ENCODE measurements at places on chromosomes 2 and 18.

DNA sequence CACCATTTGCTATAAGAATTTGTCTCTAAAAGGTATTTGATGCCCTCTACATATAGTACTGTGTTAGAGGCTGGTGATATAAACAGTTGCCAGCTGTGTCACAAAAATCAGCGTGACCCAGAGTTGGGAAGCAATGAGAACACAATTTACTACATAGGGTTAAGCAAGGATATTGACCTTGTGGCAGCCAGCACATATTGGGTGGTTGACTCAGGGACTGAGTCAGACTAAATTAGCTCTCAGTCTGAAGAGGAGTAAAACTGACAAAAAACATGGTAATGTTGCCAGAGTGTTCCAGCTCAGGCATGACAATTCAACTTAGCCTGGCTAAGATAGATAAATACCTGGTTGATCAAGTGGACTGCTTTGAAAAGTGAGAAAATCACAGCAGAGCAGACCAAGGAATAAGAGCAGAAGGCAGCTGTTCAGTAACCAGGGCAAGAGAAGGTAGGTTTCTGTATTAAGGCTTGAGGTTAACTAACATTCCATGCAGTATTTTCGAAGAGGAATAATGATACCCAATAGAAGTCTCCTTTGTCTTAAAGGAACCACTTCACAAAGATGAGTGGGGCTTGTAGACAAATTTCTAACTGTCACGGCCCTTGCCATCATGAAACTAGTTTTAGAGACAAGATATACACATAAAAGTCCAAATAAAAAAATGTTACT is 108.2 kb upstream of the ERBB4 start:
- DNase-seq: no peak

- no peak for DNase-seq
Observed at GRCh38 chr2:222025881-222026271, 272.9 kb downstream of the PAX3 start.

DNA sequence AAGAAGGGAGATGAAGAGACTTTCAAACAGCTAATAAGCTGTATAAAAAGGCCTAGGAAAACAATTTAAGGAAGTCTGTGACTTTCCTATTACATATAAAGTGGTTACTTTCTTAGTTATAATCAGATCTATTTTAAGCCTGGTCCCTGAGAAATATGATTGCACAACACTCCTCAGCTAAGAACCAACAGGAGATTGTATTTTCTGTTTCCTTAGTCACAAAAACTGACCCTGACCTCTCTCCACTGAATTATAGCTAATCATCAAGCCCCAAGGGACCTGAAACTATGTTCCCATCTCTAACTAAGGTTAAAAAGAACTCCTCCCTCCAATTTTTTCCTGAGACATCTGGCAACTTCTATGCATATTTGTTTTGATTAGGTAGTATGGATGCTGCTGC is 106.9 kb downstream of the ROCK1 start:
- DNase-seq: no peak

- no peak for DNase-seq
Observed at GRCh38 chr2:240921311-240921994, 15.3 kb downstream of the CROCC2 start.

DNA sequence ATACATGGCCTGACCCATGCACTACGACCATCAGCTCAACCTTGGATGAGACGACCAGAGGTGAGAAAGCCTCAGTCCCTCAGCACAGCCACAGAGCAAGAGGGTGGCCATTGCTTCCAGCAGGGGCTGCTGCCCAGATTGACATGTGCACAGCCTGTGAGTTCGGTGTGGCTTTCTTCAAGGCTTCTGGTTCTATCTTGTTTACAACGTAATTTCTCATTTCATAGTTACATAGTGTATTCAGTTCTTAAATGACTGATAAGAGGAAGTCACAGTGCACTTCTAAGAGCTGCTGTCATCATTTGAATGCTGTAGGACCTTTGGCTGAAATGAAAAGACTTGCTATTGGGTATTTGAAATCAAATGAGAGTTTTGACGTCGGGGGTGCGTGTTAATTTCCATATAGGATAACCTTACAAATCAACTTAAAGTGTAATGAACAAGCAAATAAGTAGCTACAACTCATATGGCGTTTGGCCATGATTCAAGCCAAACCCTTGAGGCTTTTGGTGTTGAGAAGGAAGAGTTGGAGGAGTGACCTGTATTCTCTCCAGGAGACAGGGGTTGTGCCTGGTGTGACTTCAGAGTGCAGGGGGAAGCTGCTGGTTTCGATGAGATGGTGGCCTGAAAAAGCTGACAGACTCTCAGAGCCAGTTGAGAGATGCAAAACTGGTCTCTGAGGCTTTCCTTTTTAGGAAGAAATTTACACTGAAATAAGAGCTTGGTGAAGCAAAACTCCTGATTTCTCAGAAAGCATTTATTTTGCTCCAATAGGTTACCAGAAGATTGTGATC is 51.0 kb downstream of the TSHZ1 start:
- DNase-seq: no peak

GRCh38 chr18:48656176-48656575 is 117.3 kb downstream of the CTIF start:
- no peak for DNase-seq

DNA sequence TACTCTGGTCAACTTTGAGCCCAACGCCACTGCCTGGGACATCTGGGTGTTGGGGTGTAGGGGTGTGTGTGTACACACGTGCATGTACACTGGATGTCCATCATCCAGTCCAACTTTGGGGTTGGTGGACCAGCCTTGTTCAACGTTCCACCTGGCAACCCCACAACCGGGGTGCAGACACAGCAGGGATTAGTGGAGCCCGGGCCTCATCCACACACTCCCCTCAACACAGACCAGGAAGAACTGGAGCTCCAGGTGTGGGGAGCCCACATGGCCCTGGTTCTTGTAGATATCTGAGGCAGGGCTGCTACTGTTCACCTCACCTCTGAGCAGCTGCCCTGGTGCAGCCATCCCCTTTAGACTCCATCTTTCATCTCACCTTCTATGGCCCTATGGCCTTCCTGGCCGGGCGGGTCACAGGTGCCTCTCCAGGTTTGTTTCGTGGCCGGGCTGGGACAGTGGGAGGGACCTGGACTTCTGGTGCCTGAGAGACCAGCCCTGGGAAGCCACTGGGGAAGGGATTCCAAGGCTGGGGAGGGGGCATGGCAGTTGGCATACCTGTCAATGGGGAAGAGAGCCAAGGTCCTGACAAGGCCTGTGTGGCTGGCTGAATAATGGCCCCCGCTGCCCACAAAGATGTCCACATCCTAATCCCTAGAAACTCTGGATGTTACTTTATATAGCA is 7.5 kb downstream of the NEU2 start:
- no peak for DNase-seq

DNA sequence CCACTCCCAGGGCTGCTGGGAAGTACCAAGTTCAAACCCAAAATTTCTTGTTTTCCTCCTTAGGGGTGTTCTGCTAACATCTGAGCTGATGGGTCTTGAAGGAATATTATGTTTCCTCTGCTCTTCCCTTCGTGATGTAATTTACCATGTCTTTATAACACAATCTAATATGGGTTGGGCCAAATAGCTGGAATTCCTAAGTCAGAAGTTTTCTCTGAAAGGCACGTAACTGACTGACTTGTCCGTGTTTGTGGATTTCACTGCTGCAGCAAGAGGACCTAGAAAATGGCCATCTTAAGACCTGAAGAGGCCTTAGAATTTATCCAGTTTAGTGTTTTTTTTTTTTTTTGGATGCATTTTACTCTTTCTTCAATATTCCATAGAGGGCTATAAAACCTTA is 256.7 kb downstream of the DCDC2C start:
- DNase-seq: no peak

GRCh38 chr18:21056545-21056944 is 55.1 kb downstream of the ROCK1 start:
- no peak for DNase-seq

GRCh38 chr2:128500138-128500800 is 181.6 kb upstream of the HS6ST1 start:
- no peak for DNase-seq

DNA sequence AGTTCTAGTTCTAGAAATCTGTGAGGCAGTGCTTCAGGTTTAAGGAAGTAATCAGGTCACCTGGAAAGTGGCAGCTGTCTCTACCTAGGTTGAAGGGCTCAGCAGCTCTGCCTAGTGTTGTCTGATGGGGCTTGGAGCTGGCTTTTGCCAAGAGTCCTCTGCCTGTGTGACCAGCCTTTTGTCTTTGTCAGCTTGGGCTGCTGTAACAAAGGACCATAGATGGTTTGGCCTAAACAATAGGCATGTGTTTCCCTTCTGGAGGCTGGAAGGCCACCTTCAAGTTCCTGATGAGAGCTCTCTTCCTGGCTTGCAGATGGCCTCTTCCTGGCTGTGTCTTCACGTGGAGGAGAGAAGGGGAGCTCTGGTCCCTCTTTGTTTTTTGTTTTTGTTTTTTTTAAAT is 13.3 kb downstream of the UBE2F start:
- DNase-seq: no peak

DNA sequence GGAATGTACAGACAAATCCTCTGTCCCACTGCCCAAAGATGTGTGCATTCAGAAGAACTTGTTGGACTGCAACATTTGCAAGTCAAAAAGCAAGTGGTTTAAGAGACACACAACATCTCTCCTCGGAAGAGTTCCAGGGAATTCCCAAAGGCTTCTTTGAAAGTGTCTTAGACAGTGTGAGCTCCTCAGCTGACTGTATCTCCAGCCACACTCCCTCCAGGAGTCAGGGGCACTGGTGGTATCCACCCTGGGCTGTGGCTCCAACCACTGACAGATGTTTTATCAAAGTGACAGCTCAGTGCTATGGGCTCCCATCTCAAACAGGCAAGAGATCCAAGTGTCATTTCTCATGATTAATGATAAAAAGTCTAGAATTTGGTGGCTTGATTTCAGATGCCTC is 48.5 kb downstream of the ALK start:
- no peak for DNase-seq

DNA sequence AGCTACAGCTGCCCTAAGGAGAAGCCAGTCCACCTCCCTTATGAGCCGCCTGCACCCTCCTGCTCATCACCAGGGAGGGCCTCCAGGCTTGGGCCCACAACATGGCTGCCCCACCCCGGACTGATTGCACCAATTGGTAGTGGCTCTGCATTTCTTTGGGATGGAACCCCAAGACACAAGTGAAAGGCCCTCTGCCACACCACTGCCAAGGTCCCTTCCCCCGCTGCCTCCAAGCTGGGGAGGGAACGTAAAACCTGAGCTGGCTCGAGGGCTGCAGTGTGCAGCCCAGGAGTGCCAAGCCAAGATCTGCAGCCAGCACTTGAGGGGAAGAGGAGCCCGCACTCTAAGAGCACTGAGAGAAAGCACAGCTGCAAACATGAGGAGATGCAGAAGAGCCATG is 97.3 kb downstream of the EFEMP1 start:
- no peak for DNase-seq

- DNase-seq: no peak
Observed at GRCh38 chr18:76396792-76397191, 98.2 kb downstream of the ZNF516 start.

DNA sequence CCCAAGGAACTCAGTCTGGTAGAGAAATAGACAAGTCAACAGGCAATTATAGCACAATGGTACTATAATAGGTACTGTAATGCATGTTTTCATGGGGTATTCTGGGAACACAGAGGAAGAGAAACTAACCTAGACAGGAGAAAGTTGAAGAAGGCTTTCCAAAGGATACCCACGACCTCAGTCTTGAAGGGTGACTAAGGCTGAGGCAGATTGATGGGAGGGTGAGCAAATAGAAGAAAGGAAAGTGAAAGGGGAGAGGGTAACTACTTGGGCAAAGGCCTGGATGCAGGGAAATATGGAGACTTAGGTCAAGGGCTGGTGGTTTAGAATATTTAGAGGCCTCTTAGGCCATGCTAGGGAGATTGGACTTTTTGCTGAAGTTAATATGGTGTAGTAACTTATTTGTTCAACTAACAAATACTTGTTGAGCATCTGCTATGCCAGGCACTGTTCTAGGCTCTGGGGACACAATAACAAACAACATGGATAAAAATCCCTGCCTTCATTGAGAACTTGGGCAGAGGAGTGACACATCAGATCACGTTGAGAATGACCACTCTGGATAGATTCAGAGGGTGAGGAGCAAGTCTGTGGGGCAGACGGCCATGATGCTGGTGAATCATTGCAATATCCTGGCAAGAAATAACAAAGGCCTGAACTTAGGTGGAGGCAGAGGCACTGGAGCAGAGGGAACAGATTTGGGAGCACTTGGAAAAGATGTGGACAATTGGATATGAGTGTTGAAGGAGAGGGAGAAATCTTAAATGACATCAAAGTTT is 56.4 kb downstream of the PLB1 start:
- no peak for DNase-seq

DNA sequence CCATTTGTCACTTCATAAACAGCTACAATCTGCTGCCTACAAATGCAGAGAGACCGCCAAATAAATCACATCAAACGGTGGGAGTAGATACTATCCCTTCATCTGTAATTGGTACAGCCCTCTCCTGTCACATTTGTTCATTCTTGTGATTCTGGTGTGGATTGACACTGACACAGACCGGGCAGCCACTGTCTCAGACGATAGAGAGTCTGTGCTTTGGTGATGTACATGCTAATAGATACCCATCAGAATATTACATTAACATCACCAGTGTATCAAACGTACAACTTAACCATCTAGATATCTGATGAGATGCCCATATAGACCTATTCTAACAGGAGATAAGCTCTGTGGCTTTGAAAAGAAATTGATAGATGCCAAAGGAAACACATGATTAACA is 419.7 kb upstream of the ZEB2 start:
- no peak for DNase-seq

DNA sequence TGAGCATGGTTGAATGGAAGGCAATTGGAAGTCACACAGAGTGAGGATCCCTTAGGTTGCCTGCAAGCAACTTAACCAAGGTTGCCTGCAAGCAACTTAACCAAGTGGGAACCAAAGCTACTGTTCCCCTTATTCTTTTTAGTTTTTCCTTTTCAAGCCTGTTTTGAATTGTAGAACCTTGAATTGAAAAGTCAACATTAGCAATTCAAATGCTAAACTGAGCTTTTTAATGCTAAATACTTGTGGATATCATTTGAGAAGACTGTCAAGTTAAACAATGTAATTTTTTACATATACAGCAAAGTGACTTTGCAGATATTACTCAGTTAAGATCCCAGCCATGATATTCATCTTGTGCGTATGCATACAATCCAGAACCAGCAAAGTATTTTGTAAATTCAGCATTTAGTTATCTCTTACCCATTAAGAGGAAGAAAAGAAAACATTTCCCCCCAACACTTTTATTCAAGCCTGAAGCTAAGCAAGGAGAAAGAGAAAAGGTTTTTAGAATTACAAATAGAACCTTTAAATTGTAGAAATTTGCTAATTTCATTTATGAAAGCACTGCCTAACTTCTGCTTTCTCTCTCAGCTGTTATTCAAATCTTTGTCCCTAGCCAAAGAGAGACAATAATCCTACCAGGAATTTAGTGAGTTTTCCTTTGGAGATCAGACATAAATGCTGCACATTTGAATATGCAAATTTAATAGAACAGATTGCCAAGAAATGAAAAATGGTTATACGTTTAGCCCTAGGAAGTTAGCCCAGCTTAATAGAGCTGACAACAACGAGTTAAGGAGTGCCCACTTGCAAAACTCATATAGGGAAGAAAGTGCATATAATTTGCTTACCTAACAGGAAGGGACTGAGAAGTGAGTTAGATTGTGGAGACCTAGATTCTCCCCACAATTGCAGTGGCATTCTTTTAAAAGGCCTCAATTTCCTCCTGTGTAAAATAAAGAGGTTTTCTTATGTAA is 643.2 kb upstream of the PIK3C3 start:
- DNase-seq: no peak

- DNase-seq: no peak
Observed at GRCh38 chr2:110157153-110157793, 41.7 kb upstream of the MALL start.

- DNase-seq: no peak
Observed at GRCh38 chr2:212154477-212154878, 384.1 kb downstream of the ERBB4 start.

Measured in cortex of kidney (tissue), 1 donor.